ENCODE measurements at places on chromosomes 13 and 19. TPM values are rescaled to one million over a fixed set of nuclear protein-coding genes. Genes with fewer than 3 reads are reported as not detected.
A peak's percentile ranks its signal among the peaks of the same experiment; 100 is the strongest.

The CD177 gene
- not detected for total RNA-seq

The NDUFB7 gene
- total RNA-seq: 167 TPM

The HSPH1 gene
- total RNA-seq: 116 TPM

The SLC25A41 gene
- 0.93 TPM for total RNA-seq

DNA sequence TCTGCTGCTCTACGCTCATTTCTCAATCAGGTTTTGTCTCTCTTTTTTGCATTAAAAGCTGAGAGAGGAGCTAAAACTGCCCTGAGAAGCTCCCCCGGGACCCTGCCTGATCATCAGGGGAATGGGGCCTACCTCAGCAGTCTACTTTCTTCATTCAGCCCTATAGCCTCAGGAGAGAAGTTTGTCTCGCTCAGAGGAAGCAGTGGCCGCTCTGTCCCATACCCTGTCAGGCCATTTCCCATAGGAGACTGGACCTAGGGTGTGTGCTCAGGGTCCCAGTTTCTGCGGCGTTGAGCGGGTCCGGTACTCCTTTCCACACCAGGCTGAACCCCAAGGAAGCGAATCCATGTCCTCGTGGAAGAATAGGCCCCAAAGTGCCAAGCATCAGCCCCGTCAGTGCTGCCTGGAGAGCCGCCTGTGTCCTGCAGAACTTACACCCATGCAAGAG lies 21.7 kb downstream of the UBE2L5 start:
- no peak for DNase-seq
- H3K27ac ChIP-seq: no peak overlapping the region
- H3K27me3 ChIP-seq: no peaks in the 10 kb centered on the region
- no peak overlapping the region for H3K4me3 ChIP-seq

DNA sequence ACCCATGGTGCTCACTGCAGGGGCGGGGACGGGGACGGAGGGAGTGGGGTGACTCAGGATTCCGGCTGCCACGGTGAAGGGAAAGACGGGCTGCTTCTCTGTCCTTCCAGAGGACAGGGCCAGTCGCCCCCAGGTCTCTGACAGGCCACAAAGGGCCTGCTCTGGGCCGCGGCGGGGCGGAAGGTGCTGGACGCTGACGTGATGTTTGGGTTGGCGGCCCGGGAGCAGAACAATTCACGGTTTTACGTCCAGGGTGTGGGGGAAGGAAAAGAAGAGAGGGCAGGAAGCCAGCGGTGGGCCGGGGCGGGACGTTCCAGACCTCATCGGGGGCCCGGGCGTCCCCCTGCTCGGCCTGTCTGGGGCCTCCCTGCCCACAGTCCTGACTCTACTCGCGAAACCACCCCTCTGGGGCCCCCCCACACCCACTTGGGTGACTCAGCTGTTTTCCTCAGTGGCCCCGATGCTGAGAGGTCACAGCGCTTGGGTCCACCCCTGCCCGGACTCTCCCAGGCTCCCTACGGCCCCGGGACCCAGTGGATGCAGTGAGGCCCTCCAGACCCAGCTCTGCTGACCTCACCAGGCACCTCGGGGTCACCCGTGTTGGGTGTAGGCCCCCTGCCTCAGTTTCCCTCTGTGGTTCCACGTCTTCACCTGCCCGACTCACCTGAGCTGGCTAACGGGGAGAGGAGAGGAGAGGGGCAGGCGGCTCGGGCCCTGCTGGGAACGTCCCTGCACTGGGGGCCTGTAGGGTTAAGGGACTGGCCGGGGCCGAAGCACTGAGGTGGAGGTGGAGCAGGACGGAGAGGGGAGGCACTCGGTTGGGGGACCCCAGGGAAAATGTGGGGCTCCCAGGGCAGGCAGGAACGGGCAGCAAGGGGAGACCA lies 29.2 kb downstream of the PIP5K1C start:
- H3K27ac ChIP-seq: no peak overlapping the region
- H3K27me3 ChIP-seq: no peaks in the 10 kb centered on the region
- H3K4me3 ChIP-seq: no peak overlapping the region

GRCh38 chr13:110705826-110706569 lies at the start of gene CARS2:
Gene CARS2, minus strand, starts transcription at chr13:110706116. Its CDS starts 23 bp downstream, at chr13:110706093.
- H3K36me3 ChIP-seq: peaks cover 15% of the 10 kb centered on the region
- peaks cover 17% of the 10 kb centered on the region for H3K4me1 ChIP-seq
- H3K27ac ChIP-seq: peak within 1 kb of the TSS; percentile 78
- H3K4me3 ChIP-seq: peak within 1 kb of the TSS; percentile 83
- DNase-seq: peak; percentile 94

GRCh38 chr13:100610391-100611347 lies 22.1 kb upstream of the GGACT start:
- H3K27ac ChIP-seq: no peak overlapping the region
- no peak overlapping the region for H3K4me3 ChIP-seq
- no peaks in the 10 kb centered on the region for H3K27me3 ChIP-seq
- no peaks in the 10 kb centered on the region for H3K4me1 ChIP-seq
- no peak for DNase-seq
- H3K36me3 ChIP-seq: no peaks in the 10 kb centered on the region

DNA sequence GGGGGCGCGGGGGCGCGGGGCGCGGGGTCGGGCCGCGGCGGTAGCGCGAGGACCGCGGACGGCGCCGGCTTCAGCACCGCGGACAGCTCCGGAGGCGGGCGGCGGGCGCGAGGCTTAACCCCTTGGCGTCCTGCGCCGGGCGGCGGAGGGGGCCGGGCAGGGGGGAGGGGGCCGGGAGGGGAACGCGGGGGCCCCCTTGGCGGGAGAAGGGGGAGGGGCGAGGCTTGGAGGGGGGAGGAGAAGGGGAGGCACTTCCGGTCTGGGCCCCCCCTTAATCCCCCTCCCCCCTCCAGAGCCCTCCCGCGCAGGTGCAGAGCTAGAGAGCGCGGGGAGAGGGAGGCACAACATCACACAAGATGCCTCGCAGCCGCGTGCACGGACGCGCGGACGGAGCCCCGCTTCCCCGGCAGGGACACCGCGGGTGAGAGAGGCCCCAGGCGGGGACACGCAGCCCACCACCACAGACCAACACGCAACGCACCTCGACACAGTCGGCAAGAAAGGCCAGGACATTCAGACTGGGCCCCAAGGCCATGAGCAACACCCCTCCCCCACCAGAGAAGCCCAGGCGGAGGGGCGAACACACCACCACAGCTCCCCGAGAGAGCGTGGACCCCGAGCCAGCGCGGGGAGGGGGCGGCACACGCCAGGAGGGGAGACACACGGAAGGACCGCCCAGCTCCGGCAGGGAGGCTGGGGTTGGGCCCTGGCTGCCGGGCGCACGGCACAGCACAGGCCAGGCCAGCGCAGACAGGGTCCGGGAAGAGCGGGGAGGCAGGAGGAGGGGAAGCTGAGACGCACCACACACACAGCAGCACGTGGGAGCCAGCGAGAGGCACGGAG lies 24.1 kb downstream of the SHANK1 start:
- peaks cover 32% of the 10 kb centered on the region for H3K27me3 ChIP-seq
- H3K4me1 ChIP-seq: no peaks in the 10 kb centered on the region
- H3K4me3 ChIP-seq: no peak overlapping the region
- DNase-seq: no peak

DNA sequence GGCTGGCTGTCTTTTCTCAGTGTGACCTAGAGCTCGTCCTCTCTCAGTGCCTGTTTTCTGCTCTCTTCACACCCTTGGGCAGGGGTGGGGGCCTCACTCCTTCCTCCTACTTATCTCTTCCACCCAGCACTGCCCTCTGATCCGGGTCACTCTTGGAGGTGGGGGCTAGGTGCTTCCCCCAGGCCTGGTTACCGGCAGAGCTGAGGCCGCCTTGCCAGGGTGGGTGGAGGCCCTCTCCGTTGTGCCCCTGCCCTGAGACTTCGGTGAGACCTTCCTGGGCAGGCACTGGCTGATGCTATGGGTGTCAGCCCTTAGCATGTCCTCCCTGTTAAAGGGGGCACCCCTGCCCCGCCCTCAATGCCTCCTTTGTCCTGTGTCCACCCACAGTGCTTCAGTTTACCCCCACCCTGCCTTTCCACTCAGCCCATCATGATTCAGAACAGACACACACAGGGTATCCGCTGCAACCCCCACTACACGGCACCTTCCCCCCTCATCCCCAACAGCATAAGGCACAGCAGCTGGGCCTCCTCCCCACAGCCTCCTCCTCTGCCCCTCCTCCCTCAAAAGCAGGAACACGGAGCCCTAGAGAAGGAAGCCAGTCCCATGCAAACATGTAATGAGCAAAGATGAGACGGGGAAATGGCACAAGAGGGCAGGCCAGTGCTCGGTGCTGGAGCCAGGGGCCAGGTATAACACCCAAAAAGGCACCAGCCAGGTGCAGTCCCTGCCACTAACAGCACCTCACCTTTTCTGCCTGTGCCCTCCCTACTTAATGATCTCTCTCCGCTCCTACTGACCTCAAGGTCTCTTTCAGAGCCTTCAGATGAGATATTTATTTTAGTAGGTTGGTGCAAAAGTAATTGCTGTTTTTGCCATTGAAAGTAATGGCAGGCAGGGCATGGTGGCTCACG lies 9.8 kb downstream of the ZGLP1 start:
- no peaks in the 10 kb centered on the region for H3K27me3 ChIP-seq
- DNase-seq: no peak
- peaks cover 6% of the 10 kb centered on the region for H3K4me1 ChIP-seq
- no peak overlapping the region for H3K4me3 ChIP-seq
- no peak overlapping the region for H3K27ac ChIP-seq

GRCh38 chr13:23505007-23505406 lies 65.2 kb upstream of the TNFRSF19 start:
- H3K4me3 ChIP-seq: no peak overlapping the region
- H3K27ac ChIP-seq: no peak overlapping the region
- 0 out of 2 replicates have a peak, but pooled peaks cover 3% of the 10 kb centered on the region for H3K4me1 ChIP-seq
- no peaks in the 10 kb centered on the region for H3K36me3 ChIP-seq
- DNase-seq: no peak

DNA sequence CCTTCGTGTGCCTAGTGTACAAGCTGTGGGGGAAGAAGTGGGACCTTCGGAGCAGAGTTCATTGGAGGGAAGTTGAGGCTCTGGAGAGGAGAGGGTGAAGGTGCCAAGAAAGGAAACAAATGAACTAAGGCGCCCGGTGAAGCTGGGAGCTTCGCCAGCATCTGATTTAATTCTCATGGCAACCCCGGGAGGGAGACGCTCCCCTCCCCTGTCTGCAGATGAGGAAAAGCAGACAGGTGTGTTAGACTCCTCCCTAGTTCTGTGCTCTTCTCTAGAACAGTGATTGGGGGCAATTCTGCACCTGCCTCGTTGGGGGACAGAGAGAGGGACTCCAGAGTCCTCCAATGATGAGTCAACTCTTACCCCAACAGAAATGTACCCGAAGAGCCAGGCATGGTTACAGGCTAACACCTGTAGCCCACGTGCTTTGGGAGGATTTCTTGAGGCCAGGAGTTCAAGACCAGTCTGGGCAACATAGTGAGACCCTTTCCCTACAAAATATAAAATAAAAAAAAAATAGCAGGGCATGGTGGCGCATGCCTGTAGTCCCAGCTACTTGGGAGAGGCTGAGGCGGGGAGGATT lies 4.2 kb downstream of the SSC5D start:
- H3K4me3 ChIP-seq: no peak overlapping the region
- no peak overlapping the region for H3K27ac ChIP-seq
- no peaks in the 10 kb centered on the region for H3K4me1 ChIP-seq
- no peaks in the 10 kb centered on the region for H3K27me3 ChIP-seq
- no peak for DNase-seq

GRCh38 chr19:1657746-1658145 lies 5.3 kb upstream of the TCF3 start:
- H3K4me1 ChIP-seq: peaks cover 22% of the 10 kb centered on the region
- no peaks in the 10 kb centered on the region for H3K36me3 ChIP-seq
- no peak overlapping the region for H3K4me3 ChIP-seq
- no peak for DNase-seq
- no peak overlapping the region for H3K27ac ChIP-seq

- H3K4me1 ChIP-seq: no peaks in the 10 kb centered on the region
- peak; percentile 62 for DNase-seq
- no peak overlapping the region for H3K27ac ChIP-seq
- H3K36me3 ChIP-seq: no peaks in the 10 kb centered on the region
Measured at GRCh38 chr13:95494082-95494681, 58.3 kb upstream of the CLDN10 start.

DNA sequence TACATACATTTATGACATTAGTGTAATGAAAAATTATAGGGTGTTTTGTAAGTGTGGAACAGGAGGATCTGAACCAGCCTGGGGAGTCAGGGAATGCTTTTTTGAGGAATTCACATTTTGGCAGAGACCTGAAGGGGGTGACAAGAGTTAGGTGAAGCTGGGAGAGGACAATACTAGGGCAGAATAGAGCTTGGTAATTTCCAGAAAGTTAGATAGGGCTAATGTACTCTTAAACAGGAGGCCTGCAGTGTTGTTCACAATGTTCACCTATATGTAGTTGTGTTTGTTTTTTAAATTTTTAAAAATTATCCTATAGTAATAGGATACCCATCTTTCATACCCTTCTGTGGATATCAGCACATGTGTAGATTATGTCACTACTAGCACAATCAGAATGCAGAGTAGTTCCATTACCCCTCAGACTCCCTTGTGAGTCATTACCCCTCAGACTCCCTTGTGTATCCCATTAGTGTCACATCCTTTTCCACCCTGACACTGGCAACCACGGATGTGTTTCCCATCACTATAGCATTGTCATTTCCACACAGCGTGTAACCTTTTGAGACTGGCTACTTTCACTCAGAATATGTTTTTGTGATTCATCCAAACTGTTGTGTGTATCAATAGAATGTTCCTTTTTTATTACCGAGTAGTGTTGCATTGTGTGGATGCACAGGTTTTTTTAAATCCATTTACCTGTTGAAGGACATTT lies 43.1 kb downstream of the PCCA start:
- H3K36me3 ChIP-seq: no peaks in the 10 kb centered on the region
- H3K4me1 ChIP-seq: peaks cover 10% of the 10 kb centered on the region
- peak; percentile 45 for DNase-seq
- H3K27ac ChIP-seq: no peak overlapping the region

GRCh38 chr19:3270902-3271301 lies 46.4 kb downstream of the CELF5 start:
- H3K4me3 ChIP-seq: no peak overlapping the region
- peaks cover 13% of the 10 kb centered on the region for H3K4me1 ChIP-seq
- no peak overlapping the region for H3K27ac ChIP-seq
- no peaks in the 10 kb centered on the region for H3K36me3 ChIP-seq
- peak; percentile 26 for DNase-seq
- no peaks in the 10 kb centered on the region for H3K27me3 ChIP-seq

DNA sequence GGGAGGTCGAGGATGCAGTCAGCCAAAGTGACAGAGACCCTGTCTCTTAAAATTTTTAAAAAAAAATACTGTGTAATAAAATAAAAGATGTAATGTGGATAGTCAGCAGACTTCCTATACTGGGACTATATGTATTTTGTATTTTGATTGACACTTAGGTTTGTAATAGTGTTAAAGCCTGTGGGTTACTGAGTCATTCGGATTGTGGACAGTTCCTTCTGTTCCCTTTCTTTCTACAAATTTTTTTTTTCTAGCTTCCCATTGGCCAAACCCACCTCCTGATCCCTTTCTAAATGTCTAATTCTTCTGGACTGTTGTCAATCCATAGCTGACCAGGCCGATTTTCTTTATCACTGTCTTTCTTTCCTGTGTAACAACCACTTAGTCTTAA lies 108.0 kb downstream of the DNAJC3 start:
- H3K27ac ChIP-seq: no peak overlapping the region
- H3K36me3 ChIP-seq: no peaks in the 10 kb centered on the region
- H3K27me3 ChIP-seq: no peaks in the 10 kb centered on the region
- DNase-seq: no peak

- no peaks in the 10 kb centered on the region for H3K36me3 ChIP-seq
- no peaks in the 10 kb centered on the region for H3K4me1 ChIP-seq
- H3K27me3 ChIP-seq: no peaks in the 10 kb centered on the region
- DNase-seq: no peak
- H3K4me3 ChIP-seq: no peak within 1 kb of the TSS
Measured at GRCh38 chr13:37869756-37870488, at the start of gene TRPC4. Gene TRPC4, minus strand, starts transcription at chr13:37869772. Its CDS starts 86,439 bp downstream, at chr13:37783333.

- peaks cover 37% of the 10 kb centered on the region for H3K4me1 ChIP-seq
- H3K27ac ChIP-seq: peak overlapping the region; percentile 100
- peak overlapping the region; percentile 90 for H3K4me3 ChIP-seq
- H3K27me3 ChIP-seq: no peaks in the 10 kb centered on the region
- H3K36me3 ChIP-seq: peaks cover 12% of the 10 kb centered on the region
Measured at GRCh38 chr19:39410831-39411080, 1.7 kb upstream of the PLEKHG2 start.

All from HCT116 (cell line).